Adipocyte (in vitro differentiated cells): ENCODE measurements at places on chromosomes 5 and 9.
A peak's percentile ranks its signal among the peaks of the same experiment; 100 is the strongest.

DNA sequence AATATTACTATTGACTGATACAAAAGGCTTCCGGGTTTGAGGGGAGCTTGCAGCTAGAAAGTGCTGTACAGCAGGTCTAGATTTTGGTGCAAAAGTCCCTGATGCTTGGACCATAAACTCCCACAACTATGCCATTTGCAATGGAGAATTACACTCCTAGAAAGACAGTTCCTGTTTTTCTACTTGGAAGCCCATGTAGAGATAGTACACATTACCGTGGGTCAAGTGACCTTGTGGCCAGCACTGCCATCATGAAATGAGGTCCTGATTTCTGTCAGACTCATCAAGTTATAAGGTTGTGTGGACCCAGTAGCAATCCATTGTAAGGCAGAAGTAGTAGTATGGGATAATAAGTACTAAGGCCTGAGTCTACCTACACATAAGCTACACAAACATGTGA, 42.8 kb upstream of the TNFSF8 start:
- DNase-seq, result no peak

DNA sequence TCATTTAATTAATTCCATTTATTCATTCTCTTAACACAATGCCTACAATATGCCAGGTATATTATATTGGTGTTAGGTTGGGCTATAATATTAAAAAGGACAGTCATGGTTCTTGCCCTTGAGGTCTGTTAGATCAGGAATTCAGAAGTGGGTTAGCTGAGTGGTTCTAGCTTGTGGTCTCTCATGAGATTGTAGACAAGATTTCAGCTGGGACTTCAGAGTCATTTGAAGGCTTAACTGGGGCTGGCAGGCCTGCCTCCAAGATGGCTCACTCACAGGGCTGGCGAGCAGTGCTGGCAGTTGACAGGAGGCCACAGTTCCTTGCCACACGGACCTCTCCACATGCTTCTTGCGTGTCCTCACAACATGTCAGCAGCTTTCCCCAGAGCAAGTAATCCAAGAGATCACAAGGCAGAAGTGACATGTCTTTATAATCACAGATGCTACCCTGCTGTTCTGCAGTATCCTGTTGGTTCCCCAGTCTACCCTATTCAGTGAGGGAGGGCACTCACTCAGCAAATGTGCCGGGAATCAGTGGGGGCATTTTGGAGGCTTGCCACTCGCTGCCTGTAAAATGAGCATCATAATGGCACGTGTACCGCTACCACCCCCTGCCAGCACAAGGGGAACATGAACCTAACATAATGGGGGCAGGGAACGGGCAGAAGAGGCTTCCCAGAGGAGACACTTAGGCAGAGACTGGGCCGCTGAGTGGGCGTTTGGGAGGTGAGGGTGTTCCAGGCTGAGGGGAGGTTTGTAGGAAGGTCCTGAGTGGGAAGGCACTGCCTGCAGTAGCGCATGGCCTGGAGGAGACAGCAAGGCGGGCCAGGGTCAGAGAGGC, 70.0 kb downstream of the EXOSC2 start:
- no peak for DNase-seq

DNA sequence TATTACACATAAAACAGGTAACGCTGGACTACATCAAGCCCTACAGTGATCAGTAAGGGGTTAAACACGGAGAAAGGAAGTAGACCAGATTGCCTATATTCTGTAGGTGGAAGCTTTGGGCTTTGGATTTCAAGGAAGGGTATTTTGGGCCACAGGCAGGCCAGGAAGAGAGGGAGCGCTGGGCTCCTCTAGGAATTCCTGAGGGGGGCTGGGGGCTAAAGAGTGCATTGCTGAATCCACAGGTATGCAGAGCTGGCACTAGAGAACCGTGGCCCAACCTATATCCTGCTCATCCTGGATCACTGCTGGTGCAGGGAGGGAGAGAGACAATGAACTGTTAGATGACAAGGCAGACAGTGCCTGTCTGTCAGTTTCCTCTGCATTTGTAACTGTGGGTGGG, 367.1 kb downstream of the CSNK1G3 start:
- DNase-seq, result no peak

- DNase-seq, result peak; percentile 91
These were observed 175.8 kb upstream of the KLF9 start for GRCh38 chr9:70590315-70590677.

DNA sequence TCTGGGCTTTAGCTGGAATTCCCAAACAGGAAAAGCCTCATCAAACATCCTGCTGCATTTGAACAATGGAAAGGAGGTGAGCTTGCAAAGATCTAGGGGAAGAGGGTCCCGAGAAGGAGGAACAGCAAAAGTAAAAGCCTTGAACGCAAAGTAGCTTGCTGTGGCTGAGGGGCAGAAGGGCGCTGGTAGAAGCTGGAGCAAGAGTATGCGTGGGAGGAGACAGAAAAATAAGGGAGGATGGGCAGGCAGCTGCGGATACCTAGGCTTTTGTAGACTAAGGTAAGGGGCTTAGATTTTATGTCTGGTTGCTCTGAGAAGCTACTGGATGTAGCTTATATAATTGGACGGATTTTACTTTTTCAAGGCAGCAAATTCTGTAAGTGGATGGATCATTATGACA, 21.9 kb upstream of the TGFBR1 start:
- no peak for DNase-seq

DNA sequence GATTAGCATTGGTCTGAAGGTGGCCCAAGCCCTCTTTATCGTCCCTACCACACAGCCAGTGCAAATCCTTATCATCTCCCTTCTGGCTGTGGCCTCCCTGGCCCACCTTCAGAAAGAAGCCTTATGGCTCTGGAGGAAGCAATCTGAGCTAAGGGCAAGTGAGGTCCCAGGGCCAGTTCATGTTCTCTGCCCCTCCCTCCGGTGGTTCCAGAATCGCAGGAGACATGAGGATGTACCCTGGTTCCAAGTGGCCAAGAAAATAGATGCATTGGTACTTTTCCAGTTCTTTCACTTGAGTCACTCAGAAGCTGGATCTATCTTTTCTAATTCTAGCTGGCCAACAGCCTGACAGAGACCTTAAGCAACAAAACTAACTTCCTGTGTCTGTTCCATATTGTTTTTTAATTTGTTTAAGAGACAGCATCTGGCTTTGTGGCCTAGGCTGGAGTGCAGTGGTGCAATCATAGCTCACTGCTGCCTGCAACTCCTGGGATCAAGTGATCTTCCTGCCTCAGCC, 60.7 kb downstream of the LHFPL2 start:
- DNase-seq, result peak; percentile 73

GRCh38 chr9:127038531-127038930, 83.9 kb downstream of the ANGPTL2 start:
- DNase-seq, result no peak

DNA sequence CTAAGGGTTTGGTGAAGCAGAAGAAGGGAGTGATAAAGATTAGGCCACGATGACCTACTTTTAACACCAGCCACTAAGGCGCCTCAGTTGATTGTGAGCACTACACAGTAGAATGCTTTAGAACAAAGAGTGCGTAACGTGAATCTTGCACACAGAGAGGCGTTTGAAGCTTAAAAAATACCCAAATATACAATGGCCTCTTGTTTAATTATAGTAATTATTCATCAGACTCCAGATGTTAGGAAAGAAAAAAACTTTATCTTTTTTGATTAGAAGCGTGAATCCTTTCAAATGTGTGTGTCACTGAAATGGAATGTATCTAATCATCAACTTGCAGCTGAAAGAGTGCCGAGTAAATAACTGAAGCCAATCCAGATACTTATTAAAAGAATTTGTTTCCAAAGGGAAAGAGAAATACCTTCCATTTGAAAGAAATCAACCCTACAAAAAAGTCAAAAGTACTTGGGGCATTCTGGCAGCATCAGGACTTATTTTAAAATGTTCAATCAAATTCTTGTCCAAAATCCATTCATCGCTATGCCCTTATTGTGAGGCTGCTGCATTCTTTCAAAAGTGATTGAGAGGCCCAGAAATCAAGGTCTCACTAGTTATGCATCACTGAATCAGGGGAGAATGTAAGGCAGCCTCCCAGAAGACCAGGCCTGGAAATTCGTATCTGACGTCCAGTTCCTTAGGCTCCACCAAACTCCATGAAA, 337.5 kb downstream of the ZNF608 start:
- DNase-seq, result no peak

GRCh38 chr5:178455480-178455835, 134.7 kb downstream of the COL23A1 start:
- DNase-seq, result no peak

DNA sequence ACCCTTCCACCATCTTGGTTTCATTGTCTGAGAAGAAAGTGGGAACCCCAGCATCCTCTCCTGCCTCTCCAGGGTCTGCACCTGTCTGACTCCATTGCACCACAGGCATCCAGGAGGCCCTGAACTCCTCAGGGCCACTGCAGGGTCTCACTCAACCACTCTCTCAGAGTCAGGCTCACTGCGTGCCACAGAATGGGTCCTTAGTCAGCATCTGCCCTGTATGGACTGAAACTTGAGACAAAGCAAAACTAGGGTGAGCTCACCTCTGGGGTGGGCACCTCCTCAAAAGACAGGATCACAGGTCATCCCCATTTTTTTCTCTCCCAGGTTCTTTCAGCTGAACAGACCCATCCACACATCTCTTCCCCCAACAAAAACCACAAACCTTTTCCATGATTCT, 59.2 kb upstream of the CPEB4 start:
- no peak for DNase-seq

DNA sequence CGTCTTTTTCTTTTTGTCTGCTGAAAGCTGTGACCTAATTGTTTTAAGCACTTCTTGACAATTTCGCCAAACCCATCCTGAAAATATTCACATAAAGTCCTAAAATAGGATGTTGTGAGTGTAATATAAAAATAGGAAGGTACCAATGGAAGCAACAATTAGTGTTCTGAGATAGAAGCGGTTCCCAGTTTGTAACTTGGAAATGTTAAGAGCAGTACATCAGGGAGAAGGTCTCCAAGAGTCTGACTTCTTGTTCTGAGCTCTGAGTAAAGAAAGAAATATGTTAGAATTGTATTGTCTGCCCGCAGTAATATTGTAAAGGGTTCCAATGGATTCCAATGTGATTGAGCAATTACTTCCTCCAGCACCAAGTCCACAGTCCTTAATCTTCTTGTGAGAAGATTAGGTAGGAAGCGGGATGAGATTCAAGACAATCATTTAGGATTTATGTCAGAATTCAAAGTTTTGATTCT, 3.9 kb downstream of the VCAN start:
- DNase-seq, result peak; percentile 92

DNA sequence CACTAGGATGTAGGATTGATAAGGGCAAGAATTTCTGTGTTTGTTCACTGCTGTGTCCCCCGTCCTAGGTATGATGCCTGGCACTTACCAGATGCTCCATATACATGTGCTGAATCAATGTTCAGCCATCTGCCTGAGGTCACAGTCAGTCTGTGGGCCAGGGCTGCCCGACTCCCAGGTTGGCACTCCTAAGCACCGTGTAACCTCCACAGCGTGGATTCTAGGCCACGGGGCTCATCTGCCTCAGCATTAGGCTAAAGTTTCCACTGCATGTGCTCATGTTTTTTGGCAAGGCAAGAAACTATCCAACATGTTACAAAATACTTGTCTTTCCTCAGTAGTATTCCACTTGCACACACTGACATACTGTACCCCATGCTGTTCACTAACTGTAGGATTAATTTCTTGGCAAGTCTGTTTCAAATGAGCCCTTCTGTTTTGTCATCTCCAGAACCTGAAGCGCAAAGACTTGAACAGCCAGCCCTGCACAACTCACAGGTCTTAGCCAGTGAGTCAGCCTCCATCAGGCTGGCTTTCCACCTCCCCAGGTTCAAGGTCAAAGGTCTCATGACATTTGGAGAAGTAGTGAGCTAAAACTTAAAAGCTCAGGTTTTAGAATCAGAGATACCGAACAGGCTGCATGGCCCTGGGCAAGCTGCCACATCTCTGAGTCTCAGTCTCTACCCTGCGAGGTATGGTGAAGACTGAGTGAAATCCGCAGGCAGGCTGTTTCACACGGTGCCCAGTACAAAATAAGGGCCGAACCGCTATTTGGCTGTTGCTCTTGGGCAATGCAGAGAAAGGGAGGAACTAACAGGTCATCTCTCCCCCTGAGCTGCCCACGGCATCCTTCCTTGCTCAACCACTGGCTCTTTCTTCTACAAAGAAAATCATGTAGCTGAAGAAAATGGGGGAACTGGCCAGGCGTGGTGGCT, 7.2 kb downstream of the TOR1A start:
- DNase-seq, result no peak

DNA sequence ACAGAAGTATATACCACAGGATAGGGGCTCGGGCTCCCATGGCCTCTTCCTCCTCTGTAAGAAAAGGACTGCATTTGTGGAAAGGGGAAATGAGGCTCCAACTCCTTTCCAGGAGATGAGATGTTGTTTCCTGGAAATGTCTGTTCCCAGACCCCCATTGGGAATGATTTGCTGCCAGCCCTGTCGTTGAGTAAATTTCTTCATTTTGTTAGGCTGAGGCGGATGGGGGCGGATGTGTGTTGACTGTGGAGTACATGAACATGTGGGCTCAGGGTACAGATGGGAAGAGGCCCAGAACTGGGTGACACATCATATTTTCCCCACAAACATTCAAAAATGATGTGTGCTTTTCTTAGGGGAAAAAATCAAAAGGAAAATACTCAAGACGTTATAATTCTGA, 28.8 kb upstream of the TNFAIP8 start:
- no peak for DNase-seq

GRCh38 chr5:36108758-36109460, 42.2 kb upstream of the UGT3A2 start:
- peak; percentile 33 for DNase-seq

DNA sequence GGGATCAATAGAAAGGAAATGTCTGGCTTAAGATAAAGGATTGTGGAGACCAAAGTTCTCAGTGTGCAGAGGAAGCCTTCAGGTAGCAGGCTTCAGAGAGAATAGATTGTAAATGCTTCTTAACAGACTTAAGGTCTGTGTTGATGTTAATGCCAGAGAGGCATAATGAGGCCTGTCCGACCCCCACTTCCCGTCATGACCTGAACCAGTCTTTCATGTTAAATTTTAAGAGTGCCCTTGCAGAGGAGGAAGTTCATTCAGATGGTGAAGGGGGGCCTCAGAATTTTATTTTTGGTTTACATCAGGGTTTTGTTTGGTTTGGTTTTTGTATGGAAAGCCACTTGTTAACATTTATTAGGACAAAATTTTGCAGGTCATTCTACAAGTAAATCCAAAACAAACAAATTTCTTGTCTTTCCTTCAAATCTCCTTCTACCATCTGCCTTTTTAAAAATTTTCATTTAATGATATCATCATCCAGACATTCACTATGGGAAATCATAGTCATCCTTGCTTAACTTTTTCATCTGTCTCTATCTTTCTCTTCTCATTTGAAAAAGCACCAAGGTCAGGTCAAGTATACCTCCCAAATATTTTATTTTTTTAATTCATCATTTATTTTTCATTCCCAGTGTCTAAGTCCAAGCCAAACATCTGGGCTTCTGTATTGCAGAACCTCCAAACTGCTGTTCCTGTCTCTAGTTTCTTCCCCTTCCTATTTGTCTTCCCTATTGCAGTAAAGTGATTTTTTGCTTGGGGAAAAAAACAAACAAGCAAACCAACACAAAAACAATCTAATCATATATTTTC, 6.9 kb upstream of the ABCA1 start:
- peak; percentile 59 for DNase-seq

- DNase-seq, result no peak
These were observed 2071.2 kb upstream of the CDH6 start for GRCh38 chr5:29122306-29122705.
